HT1080 (cell line): ENCODE measurements at places on chromosomes 13 and 19.

DNA sequence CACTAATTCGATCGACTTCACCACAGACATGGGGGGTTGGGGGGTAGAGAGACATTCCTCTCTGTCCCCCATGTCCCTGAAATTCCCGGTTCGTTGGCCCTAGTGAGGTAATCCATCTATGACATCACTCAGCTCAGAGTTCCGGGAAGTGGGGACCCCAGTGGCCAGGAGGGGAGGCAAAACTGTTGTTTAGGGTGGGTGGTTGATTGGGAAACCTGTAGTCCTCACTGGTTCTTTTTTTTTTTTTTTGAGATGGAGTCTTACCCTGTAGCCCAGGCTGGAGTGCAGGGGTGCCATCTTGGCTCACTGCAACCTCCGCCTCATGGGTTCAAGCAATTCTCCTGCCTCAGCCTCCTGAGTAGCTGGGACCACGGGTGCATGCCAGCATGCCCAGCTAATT, at the start of gene ARRDC5:
Gene ARRDC5 (minus strand): TSS at position 101 of the 400 bp plus-strand sequence. CDS start 71 bp downstream, at position 30.
- DNase-seq = no peak

- peak; percentile 89 for DNase-seq
These were observed 16.1 kb downstream of the ZFR2 start for GRCh38 chr19:3852614-3853254.

DNA sequence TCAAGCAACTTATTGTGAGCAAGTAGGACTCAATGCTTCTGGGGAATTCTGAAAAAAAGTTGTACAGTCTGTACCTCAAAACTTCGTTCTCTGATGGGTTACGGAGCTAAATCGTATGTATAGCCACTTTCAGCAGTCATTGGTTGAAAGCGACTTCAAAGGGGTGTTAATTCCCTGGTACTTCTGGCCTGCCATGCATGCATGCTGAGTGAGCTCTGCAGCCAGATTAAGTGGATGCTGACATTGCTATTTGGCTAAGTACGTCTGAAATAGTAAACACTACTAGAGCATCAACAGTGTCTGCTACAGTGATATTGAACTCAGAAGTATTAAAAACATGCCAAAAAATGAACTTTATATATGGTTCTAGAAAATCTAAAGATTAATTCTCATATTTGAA, 1183.1 kb upstream of the PCDH20 start:
- DNase-seq = no peak

- DNase-seq = no peak
These were observed 27.2 kb upstream of the NAPA start for GRCh38 chr19:47542030-47542475.

GRCh38 chr13:109794095-109794494, 7.7 kb upstream of the IRS2 start:
- no peak for DNase-seq

DNA sequence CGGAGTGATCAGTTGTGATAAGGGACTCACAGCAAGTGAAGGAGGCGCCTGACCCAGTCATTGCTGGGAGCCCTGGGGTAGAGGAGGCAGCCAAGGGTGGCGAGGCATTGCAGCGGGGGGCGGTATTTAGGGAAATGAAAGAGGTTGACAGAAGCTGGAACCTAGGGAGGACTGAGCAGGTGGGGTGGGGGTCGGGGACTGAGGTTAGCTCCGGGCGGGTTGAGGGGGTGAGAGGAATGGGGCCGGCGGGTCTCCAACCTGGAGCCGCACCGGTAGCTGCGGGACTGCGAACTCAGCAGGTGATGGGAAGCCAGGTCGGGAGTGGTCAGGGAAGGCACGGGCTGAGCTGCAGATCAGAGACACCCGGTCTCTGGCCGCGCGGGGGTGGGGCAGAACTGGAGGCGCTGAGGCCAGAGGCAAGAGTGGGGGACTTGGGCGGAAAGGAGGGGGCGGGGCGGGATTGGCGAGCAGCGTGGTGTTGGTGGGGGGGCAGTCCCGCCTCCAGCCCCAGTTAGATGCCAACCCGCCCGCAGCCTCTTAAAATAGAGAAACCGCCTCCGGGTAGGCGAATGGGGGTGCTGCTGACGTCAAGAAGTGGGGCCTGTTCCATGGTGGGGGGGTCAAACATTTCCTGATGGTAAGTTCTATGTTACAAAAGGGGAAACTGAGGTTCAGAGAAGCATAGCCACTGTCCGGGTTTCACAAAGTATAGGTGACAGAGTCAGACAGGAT, 1.5 kb downstream of the MAST3 start:
- DNase-seq = no peak

DNA sequence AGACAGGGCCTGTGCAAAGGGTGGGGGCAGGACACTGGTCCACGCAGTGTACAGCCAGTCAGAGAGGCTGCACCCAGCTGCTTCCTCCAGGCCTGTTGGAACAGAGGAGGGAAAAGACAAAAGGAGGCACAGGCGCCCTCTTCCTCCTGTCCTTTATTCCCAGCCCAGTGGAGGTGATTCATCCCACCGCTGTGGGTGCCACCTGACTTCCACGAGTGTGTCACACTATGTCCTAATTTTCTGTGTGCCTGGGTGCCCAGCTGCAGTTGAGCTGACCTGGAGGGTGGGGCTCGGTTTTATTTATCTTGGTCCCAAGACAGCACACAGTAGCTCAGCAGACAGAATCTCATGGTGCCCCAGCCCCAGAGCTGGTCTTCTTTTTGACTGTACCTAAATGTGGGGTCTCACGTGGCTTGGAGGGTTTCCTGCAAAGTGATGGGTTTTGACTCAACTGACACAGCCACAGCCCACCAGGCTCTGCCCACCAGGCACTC, 9.0 kb downstream of the EPS15L1 start:
- peak; percentile 75 for DNase-seq

DNA sequence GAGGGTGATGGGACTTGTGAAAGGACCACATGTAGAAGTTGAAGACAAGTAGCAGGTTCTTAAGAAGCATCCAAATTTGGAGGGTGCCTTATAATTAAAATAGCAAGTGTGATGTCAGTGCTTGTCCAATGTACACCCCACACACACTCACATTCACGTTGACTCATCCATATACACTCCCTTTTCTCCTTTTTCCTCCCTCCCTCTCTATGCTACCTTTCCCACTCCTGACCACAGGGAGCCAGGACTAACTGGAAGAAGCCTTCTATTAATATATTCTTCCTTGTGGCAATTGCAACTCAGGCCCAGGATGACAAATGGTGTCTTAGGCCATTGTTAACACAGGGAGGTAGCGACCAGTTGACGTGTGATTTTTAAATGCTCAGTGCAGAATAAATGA, 16.3 kb upstream of the GPR183 start:
- peak; percentile 68 for DNase-seq

DNA sequence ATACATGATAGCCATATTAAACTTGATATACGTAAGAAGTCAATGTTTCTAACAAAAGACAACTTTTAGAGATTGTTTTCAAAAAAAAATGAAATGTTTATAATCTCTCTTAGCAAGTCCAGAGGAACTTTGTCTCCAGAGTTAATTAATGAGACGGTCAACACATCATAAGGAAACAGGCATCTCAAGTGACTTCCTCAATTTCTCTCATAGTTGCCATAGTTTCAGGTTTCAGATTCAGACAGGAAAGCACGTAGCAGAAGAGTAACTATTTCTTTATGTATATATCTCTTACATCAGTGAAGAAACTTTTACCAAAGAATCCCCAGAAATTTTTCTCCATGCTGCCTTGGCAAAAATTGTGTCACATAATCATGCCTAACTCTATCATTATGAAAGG, 159.6 kb upstream of the ATXN8OS start:
- no peak for DNase-seq

GRCh38 chr13:27425918-27426630, 1.7 kb downstream of the GTF3A start:
- DNase-seq = peak; percentile 93

GRCh38 chr19:44476559-44477408, 23.5 kb downstream of the ZNF180 start:
- DNase-seq = peak; percentile 25

DNA sequence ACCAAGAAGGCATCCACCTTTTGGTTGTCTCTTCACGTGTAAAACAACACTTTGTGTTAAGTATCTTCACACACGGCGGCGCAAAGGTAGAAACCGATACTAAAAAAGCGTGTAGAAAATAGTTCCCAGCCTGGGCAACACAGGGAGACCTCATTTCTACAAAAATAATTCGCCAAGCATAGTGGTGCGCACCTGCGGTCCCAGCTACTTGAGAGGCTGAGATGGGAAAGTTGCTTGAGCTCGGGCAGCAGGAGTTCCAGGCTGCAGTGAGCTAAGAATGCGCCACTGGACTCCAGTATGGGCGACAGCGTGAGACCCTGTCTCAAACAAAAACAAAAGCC, 573 bp upstream of the ERCC5 start:
- no peak for DNase-seq

GRCh38 chr19:29603308-29603707, 2.8 kb upstream of the POP4 start:
- no peak for DNase-seq

GRCh38 chr13:46211116-46211482, 629 bp upstream of the LRRC63 start:
- no peak for DNase-seq

- DNase-seq = no peak
These were observed 5.9 kb downstream of the IGLON5 start for GRCh38 chr19:51317376-51317775.

DNA sequence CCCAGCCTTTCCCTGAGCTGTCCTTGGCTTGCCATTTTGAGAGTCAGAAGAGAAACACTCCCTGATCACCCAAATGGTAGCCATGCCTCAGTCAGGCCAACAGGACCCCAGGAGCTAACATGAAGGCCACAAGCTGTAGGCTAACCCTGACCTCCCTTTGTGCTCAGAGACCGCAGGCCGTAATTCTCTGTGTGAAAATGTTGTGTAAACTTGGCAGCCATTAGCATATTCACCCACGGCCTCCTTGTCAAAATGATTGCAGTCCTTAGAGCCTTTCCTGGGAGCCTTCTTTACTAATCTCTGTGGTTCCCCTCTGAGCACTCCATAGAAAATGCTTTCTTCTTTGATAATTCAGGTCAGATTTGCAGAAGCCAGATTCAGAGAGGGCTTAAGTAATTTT, 418.9 kb downstream of the COG6 start:
- DNase-seq = no peak

DNA sequence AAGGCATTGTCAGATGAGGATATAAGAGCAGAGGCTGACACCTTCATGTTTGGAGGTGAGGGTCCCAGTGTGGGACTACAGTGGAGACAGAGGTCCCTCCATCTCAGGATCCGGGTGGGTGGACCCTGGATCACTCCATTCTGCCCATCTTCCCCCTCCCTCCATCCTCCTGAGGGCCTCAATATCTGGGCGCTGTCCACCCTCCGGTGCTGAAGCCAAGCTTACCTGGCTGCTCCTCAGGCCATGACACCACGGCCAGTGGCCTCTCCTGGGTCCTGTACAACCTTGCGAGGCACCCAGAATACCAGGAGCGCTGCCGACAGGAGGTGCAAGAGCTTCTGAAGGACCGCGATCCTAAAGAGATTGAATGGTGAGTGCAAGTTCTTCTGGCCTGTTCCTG, 11.9 kb downstream of the CYP4F12 start:
- DNase-seq = no peak
